ENCODE measurements at places on chromosomes 7 and 10. TPM values are rescaled to one million over a fixed set of nuclear protein-coding genes. Genes with fewer than 3 reads are reported as not detected.

TBATA gene
- not detected for total RNA-seq

FOXI2 gene
- not detected for total RNA-seq

CYP3A7 gene
- not detected for total RNA-seq

PRRT4 gene
- total RNA-seq: 0.36 TPM

OR2F2 gene
- not detected for total RNA-seq

JAZF1 gene
- total RNA-seq: 6.3 TPM

NPFFR1 gene
- not detected for total RNA-seq

EIF3A gene
- total RNA-seq: 153 TPM

CCDC172 gene
- total RNA-seq: not detected

LRRN3 gene
- total RNA-seq: not detected

KIAA1549 gene
- 6.5 TPM for total RNA-seq

MSS51 gene
- total RNA-seq: 0.62 TPM

TRIM50 gene
- not detected for total RNA-seq

HECTD2 gene
- 1.8 TPM for total RNA-seq

SPOCK2 gene
- 0.39 TPM for total RNA-seq

INA gene
- total RNA-seq: 29.7 TPM

CDC14C gene
- not detected for total RNA-seq

TMEM139 gene
- 1.3 TPM for total RNA-seq

UNCX gene
- not detected for total RNA-seq

MRC1 gene
- total RNA-seq: not detected

FBXL13 gene
- total RNA-seq: 0.83 TPM

TAS2R5 gene
- 0.65 TPM for total RNA-seq

GNG11 gene
- total RNA-seq: 39.8 TPM

STEAP1B gene
- not detected for total RNA-seq

FGFBP3 gene
- 2.4 TPM for total RNA-seq

TMEM196 gene
- not detected for total RNA-seq

PNLIPRP1 gene
- total RNA-seq: not detected
